ENCODE measurements at places on chromosomes 6 and 20.

DNA sequence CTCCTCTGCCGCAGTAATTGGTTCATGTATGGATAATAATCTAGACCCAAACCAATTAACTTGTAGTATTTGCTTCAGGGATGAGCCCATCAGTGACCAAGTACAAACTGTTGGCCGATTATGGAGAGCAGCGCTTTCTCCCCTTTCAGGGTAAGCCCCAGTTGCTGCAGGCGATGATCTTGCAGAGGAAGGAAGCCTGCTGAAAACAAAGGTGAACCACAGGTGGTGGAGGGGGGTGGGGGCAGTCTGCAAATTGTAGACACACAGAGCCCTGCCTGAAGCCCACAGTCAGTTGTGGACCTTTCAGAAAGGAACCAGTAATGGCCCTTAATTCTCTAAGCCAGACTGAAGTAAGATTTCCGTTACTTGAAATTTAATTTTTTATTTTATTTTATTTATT is 167.9 kb upstream of the JARID2 start:
- no peak for DNase-seq

GRCh38 chr6:128233531-128233930 is 286.9 kb downstream of the PTPRK start:
- peak; percentile 52 for DNase-seq

- DNase-seq = peak; percentile 48
Measured at GRCh38 chr20:23050847-23051627, 1.6 kb upstream of the THBD start.

- DNase-seq = no peak
Measured at GRCh38 chr6:3418496-3419060, 38.3 kb downstream of the SLC22A23 start.

GRCh38 chr6:55379895-55380294 is 52.6 kb downstream of the GFRAL start:
- no peak for DNase-seq

- no peak for DNase-seq
Measured at GRCh38 chr6:159602431-159603041, 90.5 kb downstream of the SOD2 start.
